ENCODE measurements at places on chromosomes 5 and 9. TPM values are rescaled to one million over a fixed set of nuclear protein-coding genes. Genes with fewer than 3 reads are reported as not detected.

The LIFR gene
- 151 TPM for total RNA-seq

The SH2D3C gene
- total RNA-seq = 85.3 TPM

The CYLC2 gene
- not detected for total RNA-seq

DNA sequence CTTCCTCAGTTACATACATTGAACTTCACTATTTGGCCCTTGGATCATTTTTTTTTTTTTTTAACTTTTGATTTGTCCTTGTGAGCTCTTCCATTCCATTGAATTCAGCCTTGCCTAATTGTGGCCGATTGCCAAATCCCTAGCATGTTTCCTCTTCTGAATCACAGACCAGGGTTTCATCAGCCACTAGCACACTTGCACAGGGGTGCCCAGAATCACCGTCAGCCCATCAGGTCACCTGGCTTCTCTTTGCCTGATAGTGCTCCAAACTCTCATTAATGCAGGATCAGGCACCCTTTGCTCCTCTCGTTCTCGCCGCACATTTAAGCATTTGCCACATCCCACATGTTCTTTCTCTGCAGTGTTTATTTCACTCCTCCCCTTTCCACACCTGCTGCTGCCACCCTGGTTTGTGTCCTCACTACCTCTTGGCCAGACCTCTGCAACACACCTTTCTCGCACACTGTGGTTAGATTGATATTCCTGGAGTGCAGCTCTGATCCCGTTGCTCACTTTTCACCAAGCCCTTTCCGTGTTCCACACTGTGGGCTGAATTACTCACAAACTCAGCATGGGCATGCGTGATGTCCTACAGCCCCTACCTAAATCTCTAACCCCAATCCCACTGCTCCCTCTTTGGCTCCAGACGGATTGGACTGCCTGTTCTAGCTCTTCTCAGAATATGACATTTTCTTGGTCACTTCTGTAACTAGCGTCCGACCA, 9.8 kb downstream of the PIK3R1 start:
- DNase-seq = no peak

The WDR38 gene
- total RNA-seq = not detected

The KIF20A gene
- total RNA-seq = 0.69 TPM

The PCDHGB1 gene
- 2.0 TPM for total RNA-seq

DNA sequence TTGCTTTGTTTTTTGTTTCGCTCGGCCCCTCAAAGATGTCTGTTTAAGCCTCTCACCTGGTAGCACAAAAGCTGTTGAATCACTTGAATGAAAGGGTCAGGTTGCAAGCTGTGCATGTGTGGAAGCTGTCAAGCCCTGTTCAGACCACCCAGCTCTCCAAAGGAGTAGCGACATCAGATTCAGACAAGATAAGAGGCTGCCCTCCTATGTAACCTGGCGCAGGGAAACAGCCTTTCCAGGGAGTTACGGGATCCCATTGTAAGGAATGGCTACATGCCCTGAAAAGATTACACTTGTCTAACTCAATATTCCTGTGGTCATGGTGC, 2.9 kb downstream of the FREM1 start:
- no peak for DNase-seq

DNA sequence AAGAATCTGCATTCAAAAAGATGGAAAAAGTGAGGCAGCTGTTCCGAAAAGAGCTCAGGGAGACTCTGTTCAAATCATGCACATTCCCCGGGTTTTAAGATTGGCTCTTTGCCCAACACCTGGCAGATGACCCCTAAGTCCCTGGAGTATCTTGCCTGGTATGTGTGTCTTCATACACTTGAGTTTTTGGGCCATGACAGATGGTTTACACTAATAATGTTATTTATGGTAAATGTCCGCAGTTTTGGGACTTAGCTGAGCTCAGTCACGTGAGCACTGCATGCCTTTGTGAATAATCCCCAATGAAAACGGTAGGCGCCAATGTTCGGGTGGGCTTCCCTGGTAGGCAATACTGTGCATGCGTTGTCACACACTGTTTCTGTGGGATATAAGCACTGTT, 316.1 kb downstream of the PRDM9 start:
- DNase-seq = no peak

DNA sequence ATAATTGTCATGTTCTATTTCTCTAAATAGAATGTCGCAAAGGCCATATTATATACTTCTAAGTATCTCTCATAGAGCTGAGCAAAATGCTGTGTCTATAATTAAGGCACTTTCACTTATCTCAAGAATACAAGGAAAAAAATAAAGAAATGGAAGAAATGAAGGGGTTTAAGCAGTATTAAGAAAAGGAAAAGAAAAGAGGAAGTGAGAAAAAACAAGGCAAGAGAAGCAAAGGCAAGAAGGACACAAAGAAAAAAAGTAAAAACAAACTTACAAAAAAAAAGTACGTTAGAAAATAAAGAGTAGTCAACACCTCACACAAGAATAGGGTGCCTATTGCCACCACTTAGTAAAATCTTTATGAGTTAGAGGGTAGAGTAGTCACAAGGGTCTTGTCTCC, 506.2 kb downstream of the GABRG2 start:
- no peak for DNase-seq

The GRIN3A gene
- total RNA-seq = 0.06 TPM

The SPATA24 gene
- 4.5 TPM for total RNA-seq

GRCh38 chr5:175596761-175597189, 61.1 kb upstream of the HRH2 start:
- no peak for DNase-seq

The STPG3 gene
- not detected for total RNA-seq

The WNK2 gene
- 0.35 TPM for total RNA-seq

DNA sequence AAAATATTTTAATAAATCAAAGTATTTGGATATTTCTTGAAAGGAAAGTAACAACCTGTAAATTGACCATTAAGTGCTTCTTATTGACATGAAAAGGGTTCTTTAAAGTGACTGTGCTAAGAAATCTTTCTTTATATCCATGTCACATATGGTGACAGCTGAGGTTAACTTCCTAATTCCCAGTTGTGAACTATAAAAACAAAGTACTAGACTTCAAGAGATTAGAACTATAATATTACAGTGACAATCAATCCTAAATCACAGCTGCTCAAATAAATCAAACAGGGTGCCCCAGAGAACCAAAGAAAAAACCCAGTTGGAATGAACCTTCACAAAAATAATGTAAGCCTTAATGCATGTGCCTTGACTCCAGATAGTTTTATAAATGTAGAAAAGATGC, 332.6 kb upstream of the PDE4D start:
- no peak for DNase-seq

GRCh38 chr5:1659100-1659981, 135.6 kb upstream of the LPCAT1 start:
- DNase-seq = peak; percentile 41

DNA sequence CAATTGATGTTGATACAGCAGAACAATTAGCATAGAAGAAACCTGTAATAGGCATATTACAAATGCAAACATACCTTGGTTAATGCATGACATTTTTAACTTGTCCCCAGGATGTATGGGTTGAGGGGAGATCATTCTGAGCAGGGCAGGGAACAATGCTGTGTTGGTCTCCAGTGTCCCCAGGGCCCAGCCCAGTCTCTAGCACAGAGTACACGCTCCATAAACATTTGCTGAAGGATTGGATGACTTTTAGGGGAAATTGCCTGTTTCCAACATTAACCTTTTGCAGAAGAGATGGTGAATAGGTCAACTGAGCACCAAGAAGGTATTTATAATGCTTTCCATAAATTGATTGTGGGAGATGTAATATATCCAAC, 20.0 kb downstream of the ANKRA2 start:
- DNase-seq = no peak

The CCDC69 gene
- 81.9 TPM for total RNA-seq

DNA sequence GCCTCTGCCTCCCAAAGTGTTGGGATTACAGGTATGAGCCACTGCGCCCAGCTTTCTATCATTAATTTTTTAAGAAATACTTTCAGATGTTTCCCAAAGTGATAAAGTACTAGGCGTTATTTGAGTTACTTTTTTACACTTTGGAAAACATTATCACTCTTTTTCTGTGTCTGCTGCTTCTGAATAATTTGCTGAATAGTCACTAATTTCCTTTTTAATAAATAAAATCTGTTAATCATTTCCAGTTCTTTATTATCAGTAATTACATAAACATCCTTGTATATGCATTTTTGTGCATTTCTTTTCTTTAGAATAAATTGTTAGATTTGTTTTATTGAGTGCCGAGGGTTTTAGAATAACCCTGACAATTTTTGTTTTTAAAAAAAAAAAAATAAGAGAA, 48.6 kb downstream of the UHRF2 start:
- no peak for DNase-seq

The CCL28 gene
- total RNA-seq = 7.7 TPM

DNA sequence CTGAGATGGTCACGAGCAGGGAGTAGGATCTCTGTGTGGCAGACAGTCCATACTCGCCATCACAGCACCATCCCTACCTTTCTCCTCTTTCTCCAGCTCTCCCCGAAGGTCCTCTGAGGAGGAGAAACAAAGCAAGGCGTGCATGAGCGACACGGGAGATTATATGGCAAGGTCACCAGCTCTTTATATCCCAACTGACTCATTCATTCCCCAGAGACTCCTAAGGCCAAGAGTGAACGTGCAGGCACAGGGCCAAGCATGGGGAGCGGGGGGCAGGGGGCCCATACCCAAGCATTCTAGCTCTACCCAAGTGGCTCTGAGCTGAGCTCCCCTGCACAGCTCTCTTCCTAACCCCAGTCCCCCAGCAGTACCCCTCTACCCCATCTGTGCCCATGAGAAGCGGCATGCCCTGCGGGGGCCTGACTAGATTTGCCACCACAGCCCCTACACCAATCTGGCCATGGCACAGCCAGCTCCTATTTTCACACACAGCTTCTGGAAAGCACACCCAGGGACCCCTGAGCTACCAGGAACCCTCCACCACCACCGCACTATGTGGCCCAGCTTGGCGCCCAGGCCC, 6.8 kb downstream of the TRIM7 start:
- no peak for DNase-seq

The FOXD4 gene
- total RNA-seq = 0.75 TPM

GRCh38 chr9:133188843-133189180, 20.2 kb downstream of the OBP2B start:
- peak; percentile 38 for DNase-seq

The IGFBPL1 gene
- total RNA-seq = 0.87 TPM

The TMEM267 gene
- 12.0 TPM for total RNA-seq

The UGCG gene
- 50.7 TPM for total RNA-seq

DNA sequence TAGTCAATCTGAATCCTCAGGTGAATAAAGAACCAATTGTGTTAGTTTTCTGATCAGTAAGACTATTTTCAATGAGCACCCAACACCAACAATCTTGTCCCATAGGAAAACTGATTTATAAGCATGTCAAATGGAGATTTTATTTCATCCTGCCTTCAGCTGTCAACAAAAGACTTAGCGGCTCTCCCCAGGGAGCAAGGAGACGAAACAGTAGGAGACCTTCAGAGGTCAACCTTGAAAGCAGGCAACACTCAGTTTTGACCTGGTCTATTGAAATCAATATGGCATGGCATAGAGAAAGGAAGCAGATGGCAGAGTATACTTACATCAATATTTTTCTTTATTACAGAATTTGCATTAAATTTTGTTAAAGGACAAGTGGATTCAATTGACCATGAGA, 34.1 kb downstream of the ZNF622 start:
- no peak for DNase-seq

The GPX3 gene
- 1,259 TPM for total RNA-seq

The SV2C gene
- 0.32 TPM for total RNA-seq

GRCh38 chr9:122332083-122332482, 38.7 kb upstream of the PTGS1 start:
- no peak for DNase-seq

GRCh38 chr5:125125031-125125823, 378.8 kb upstream of the ZNF608 start:
- DNase-seq = no peak

DNA sequence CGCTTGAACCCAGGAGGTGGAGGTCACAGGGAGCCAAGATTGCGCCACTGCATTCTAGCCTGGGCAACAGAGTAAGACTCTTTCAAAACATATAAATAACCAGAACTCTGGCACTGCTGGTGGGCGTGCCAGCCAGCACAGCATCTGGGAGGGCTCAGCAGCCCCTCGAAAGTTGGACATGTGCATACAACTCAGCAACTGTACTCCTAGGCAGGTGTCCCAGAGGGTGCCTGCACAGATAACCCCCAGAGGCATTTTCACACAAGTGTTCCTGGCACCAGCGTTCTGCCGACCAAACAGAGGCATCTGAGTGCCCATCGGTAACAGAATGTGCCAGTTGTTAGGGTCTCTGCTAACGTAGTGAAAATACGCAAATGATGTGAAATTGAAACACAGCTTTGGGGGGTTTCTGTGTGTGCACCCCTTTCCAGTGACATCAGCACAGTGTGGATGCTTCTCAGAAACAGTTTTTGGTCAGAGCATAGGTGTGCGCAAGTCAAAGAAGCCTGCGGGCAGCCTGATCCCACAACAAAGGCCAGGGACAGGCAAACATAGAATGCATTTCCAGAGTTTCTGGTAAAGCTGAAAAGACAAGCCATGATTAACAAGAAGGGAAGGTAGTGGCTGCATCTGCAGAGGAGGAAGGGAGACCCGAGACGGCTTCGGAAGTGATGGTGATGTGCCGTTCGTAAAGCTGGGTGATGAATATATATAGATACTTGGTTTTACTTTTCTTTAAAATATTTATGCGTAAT, 190.2 kb downstream of the CACNA1B start:
- DNase-seq = peak; percentile 29

DNA sequence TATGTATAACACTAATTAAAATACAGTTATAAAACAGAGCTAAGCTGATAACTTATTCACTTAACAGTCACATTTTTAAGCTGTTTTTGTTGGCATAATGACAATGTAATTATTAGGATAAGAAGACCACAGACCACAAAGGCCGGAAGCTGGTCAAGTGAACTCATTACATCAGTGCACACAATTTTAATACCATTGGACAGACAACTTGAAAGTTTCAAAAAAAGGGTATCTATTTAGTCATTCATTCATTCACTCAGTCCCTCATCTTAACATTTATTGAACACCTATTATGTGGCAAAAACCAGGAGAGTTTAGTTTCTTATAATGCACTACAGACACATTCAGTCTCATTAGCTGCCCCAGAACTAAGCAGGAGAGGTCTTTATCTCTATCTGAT, 11.6 kb downstream of the ERP44 start:
- DNase-seq = no peak

DNA sequence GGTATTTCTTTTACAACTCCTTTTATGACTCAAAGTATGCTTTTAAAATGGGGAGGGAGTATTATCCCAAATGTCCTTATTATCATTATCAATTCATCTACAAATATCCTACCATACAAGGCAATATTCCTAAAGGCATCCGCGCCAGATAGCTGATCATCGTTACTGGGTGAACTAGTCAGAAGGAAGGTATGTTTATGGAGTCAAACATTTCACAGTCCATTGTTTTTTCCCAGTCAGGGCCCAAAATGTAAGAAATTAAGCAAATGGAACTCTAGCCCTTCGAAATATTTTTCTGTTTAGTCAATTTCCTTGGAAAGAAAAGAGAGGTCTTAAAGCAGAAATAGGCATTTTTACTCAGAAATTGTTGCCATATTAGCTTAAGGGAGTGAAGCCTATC, 188.5 kb upstream of the CCNG1 start:
- no peak for DNase-seq

GRCh38 chr5:160274483-160274931, 37.9 kb downstream of the CCNJL start:
- DNase-seq = peak; percentile 41

The FBXO10 gene
- total RNA-seq = 8.0 TPM

Measured in upper lobe of right lung (tissue), 1 donor.